Upper lobe of left lung (tissue), 6 donors: ENCODE measurements at places on chromosomes 6 and 20. TPM values are rescaled to one million over a fixed set of nuclear protein-coding genes. Genes with fewer than 3 reads are reported as not detected.

The ZC3H12D gene
- 2.8 TPM for total RNA-seq

DNA sequence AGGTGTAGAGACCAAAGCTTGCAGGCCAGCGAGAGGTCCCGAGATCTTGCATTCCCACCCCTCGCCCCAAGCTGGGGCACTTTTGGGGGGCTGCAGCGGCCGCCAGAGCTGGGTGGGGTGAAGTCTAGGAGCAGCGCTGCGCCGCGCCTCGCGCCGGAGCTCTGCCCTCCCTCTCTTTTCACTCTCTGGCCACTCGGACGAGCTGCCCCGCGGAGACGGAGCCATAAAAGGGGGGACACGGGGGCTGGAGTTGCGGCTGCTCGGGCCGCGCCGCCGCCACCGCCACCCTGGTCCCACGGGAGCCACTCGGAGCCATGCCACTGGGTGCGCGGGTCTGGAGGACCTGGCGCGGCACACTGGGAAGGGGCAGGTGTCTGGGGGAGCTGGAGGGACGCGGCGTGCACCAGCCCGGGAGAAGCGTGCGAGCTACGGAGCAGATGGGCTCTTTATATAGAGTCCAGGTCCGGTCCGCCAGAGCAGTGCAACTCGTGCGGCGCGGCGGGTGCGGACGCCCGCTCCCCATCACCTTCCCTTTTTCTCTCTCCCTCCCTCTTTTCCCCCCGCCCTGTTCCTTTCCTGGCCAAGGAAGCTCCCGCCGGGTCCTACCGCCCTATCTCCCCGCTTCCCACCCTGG lies 687 bp upstream of the HTR1B start:
- H3K36me3 ChIP-seq, result no peaks in the 10 kb centered on the region
- H3K27ac ChIP-seq, result no peak overlapping the region
- DNase-seq, result peak; percentile 83
- peaks cover 37% of the 10 kb centered on the region for H3K27me3 ChIP-seq
- peak overlapping the region; percentile 31 for H3K4me3 ChIP-seq

- no peaks in the 10 kb centered on the region for H3K27me3 ChIP-seq
- DNase-seq, result no peak
- no peaks in the 10 kb centered on the region for H3K36me3 ChIP-seq
- H3K4me3 ChIP-seq, result no peak overlapping the region
- H3K4me1 ChIP-seq, result no peaks in the 10 kb centered on the region
- H3K27ac ChIP-seq, result no peak overlapping the region
Measured at GRCh38 chr20:17439616-17440296, 91.4 kb downstream of the BFSP1 start.

The HLA-DQB1 gene
- total RNA-seq, result 154 TPM

GRCh38 chr6:14951704-14952103 lies 294.2 kb upstream of the JARID2 start:
- H3K36me3 ChIP-seq, result no peaks in the 10 kb centered on the region
- H3K4me3 ChIP-seq, result no peak overlapping the region
- H3K4me1 ChIP-seq, result no peaks in the 10 kb centered on the region

- no peaks in the 10 kb centered on the region for H3K36me3 ChIP-seq
- no peak overlapping the region for H3K27ac ChIP-seq
- no peaks in the 10 kb centered on the region for H3K4me1 ChIP-seq
- no peak overlapping the region for H3K4me3 ChIP-seq
- H3K27me3 ChIP-seq, result no peaks in the 10 kb centered on the region
Measured at GRCh38 chr20:52622081-52622480, 350.1 kb upstream of the TSHZ2 start.

The AIF1 gene
- 78.5 TPM for total RNA-seq

DNA sequence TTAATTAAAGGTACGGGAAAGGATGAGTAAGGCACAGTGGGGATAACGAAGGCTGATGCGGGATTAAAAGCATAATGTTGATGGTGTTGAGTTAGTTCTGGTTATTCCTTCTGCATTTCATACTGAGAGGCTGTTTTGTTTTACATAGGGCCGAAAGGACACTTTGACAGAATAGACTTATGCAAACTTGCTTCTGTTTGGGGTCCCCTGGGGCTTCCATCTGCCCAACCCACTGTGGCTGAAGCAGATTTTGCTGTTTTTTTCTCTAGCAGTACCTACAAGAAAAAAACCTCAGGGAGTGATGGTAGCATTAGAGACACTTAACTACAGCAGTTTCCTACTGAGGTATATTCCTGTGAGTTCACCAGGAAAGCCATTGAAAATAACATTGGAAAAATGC lies 136.1 kb upstream of the SUPT3H start:
- no peaks in the 10 kb centered on the region for H3K36me3 ChIP-seq
- no peaks in the 10 kb centered on the region for H3K4me1 ChIP-seq
- no peak for DNase-seq
- no peak overlapping the region for H3K4me3 ChIP-seq
- no peak overlapping the region for H3K27ac ChIP-seq

- H3K36me3 ChIP-seq, result no peaks in the 10 kb centered on the region
- DNase-seq, result no peak
- no peaks in the 10 kb centered on the region for H3K4me1 ChIP-seq
- no peak overlapping the region for H3K4me3 ChIP-seq
- H3K27me3 ChIP-seq, result no peaks in the 10 kb centered on the region
- no peak overlapping the region for H3K27ac ChIP-seq
Measured at GRCh38 chr6:52055451-52055850, 32.0 kb downstream of the PKHD1 start.

DNA sequence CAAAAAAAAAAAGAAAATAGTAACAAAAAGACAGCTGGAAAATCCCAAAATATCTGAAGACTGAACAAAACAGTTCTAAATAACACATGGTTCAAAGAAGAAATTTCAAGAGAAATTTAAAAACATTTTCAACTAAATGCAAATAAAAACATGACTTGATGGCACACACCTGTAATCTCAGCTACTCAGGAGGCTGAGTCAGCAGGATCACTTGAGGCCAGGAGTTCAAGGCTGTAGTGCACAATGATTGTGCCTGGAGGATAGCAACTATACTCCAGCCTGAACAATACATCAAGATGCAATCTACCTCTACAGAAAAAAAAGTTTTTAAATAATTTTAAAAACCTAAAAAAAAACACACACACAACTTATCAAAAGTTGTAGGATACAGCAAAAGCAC lies 21.6 kb upstream of the ASF1A start:
- no peak overlapping the region for H3K4me3 ChIP-seq
- H3K36me3 ChIP-seq, result no peaks in the 10 kb centered on the region
- no peaks in the 10 kb centered on the region for H3K27me3 ChIP-seq
- H3K4me1 ChIP-seq, result no peaks in the 10 kb centered on the region

DNA sequence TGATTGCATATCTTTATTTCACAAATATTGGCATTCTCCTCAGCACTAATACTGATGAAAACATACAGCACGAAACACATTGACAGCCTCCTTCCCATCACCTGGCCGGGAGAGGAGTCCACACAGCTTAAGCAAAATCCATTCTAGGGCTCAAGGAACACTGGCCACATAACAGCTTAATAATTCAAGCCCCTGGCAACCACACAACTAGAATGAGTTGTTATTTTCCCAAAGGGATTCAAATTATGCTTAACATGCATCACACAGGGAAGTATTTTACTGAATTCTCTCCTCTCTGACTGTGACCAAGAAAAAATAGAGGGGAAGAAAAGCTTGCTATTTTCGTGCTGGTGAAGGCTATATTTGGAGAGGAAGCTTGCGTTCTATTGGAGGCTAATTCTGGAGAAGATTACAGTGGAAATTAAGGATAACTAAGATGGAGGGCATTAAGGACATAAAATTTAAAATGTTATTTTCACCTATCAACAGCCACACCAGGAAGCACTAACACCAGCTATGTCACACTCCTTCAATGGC lies 198.5 kb downstream of the ADGRG6 start:
- no peaks in the 10 kb centered on the region for H3K36me3 ChIP-seq
- no peak overlapping the region for H3K4me3 ChIP-seq
- DNase-seq, result no peak
- no peaks in the 10 kb centered on the region for H3K27me3 ChIP-seq
- no peaks in the 10 kb centered on the region for H3K4me1 ChIP-seq

- DNase-seq, result no peak
- H3K27ac ChIP-seq, result no peak overlapping the region
- H3K27me3 ChIP-seq, result no peaks in the 10 kb centered on the region
- peaks cover 18% of the 10 kb centered on the region for H3K4me1 ChIP-seq
- H3K4me3 ChIP-seq, result no peak overlapping the region
Measured at GRCh38 chr20:19897891-19898290, 119.3 kb upstream of the NAA20 start.

The NRN1 gene
- total RNA-seq, result 3.8 TPM

DNA sequence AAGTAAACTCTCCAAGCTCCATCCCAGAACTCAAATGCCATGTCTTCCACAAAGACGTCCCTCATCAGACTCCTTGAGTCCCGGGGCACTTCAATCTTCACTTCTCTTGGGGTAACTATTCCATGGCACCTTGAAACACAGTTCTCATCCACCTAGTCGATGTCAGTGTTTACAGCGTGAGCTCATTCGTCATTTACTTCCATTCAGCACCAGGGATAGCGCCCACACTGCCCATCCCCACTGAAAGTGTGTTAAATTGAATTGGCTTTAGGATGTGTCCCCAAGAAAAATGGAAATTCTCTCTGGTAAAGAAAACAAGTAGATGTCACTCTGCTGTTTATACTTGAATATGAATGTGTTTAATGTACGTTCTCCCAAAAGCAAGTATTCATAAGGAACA lies 31.3 kb downstream of the KCNK15 start:
- no peak overlapping the region for H3K4me3 ChIP-seq
- H3K27me3 ChIP-seq, result no peaks in the 10 kb centered on the region
- H3K36me3 ChIP-seq, result no peaks in the 10 kb centered on the region
- no peaks in the 10 kb centered on the region for H3K4me1 ChIP-seq

- DNase-seq, result no peak
- H3K4me3 ChIP-seq, result no peak overlapping the region
- no peaks in the 10 kb centered on the region for H3K4me1 ChIP-seq
- peaks cover 82% of the 10 kb centered on the region for H3K36me3 ChIP-seq
Measured at GRCh38 chr6:35073766-35074471, 67.2 kb downstream of the TCP11 start.

The ULBP1 gene
- 1.1 TPM for total RNA-seq

DNA sequence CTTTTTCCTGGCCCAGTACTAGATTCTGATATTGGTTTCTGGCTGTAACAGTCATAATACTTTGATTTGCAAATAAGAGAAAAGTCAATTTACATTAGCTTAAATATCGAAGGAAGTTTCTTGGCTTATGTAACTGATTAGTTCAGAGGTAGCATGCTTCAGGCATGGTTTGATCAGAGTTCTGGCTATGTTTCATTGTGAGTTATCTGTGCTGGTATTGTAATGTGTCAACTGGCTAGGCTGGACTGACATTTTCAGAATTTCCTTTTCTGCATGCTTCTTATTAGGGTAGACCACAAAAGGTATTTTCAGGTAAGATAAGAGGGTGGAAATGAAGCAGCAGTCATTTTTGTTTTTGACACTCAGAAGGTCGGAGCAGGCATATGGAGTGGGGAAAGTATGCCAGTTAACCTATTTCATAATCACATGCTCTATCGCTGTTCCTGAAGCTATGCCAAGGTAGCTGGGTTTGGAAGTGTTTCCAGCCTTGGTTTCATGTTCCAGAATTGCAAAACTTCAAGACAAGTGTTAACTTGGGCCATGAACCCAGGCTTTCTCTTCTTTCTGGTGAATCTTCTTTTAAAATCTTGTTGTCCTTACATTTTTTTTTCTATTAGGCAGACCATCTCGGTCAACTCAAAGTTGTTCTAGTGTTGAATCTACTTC lies 244.9 kb downstream of the DHX35 start:
- H3K4me3 ChIP-seq, result no peak overlapping the region
- H3K36me3 ChIP-seq, result no peaks in the 10 kb centered on the region
- H3K27ac ChIP-seq, result no peak overlapping the region
- H3K27me3 ChIP-seq, result no peaks in the 10 kb centered on the region
- DNase-seq, result no peak

DNA sequence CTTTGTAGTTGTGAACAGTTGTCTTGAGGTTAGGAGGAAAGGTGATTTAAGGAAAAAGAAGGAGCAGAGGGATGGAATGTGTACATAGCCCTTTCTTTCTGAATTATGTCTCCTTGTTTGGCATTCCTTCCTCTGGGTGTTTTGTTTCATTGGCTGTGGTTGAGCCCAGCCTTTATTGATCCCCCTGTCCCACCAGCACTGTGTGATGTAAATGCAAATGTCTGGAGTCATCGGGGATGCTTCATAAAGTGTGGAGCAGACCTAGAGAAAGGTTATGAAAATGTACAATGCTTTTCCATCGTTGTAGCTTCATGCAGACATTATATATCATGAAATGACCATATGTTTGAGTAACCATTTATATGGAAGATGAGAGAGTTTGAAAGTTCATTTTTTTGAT lies 164.5 kb downstream of the PLCB1 start:
- H3K4me1 ChIP-seq, result no peaks in the 10 kb centered on the region
- H3K4me3 ChIP-seq, result no peak overlapping the region
- H3K27me3 ChIP-seq, result no peaks in the 10 kb centered on the region
- no peaks in the 10 kb centered on the region for H3K36me3 ChIP-seq
- DNase-seq, result no peak

DNA sequence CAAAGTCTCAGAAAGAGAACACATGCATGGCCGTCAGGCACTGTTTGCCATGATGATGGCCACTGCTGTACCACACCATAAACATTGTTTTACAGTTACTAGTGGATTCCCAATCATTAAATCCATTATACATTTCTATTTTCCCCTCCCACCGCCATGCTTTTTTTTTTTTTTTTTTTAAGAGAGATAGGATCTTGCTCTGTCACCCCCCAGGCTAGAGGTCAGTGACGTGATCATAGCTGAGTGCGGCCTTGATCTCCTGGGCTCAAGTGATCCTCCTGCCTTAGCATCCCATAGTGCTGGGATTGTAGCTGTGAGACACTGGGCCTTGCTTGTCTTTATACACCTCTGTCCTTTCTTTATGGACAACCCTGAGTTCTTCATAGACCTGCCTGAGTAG lies 4.3 kb upstream of the BTN3A3 start:
- H3K27me3 ChIP-seq, result no peaks in the 10 kb centered on the region
- DNase-seq, result no peak
- H3K27ac ChIP-seq, result no peak overlapping the region
- H3K36me3 ChIP-seq, result peaks cover 2% of the 10 kb centered on the region
- peaks cover 3% of the 10 kb centered on the region for H3K4me1 ChIP-seq
- H3K4me3 ChIP-seq, result no peak overlapping the region

DNA sequence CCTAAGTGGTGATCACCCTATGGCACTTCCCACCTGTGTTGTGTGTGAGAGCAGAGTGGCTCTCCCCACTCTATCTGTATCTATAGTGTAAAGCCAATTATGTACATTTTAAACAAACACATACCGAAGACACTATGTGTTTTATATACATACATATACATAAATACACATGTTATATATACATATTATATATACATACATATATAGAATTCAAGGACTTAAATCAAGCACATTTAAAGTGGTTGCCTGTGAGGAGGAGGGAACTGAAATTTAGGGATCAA lies 246.6 kb downstream of the LY86 start:
- no peak overlapping the region for H3K4me3 ChIP-seq
- no peak overlapping the region for H3K27ac ChIP-seq
- DNase-seq, result no peak
- peaks cover 4% of the 10 kb centered on the region for H3K4me1 ChIP-seq

- H3K27me3 ChIP-seq, result no peaks in the 10 kb centered on the region
- no peak overlapping the region for H3K27ac ChIP-seq
- no peak overlapping the region for H3K4me3 ChIP-seq
- H3K4me1 ChIP-seq, result no peaks in the 10 kb centered on the region
Measured at GRCh38 chr20:9036593-9036992, 32.3 kb upstream of the PLCB4 start.
